Chondrocyte (in vitro differentiated cells): ENCODE measurements at places on chromosomes 5 and 9. TPM values are rescaled to one million over a fixed set of nuclear protein-coding genes. Genes with fewer than 3 reads are reported as not detected.

GRCh38 chr5:171945066-171945465 is 61.4 kb downstream of the FBXW11 start:
- no peak for DNase-seq

DNA sequence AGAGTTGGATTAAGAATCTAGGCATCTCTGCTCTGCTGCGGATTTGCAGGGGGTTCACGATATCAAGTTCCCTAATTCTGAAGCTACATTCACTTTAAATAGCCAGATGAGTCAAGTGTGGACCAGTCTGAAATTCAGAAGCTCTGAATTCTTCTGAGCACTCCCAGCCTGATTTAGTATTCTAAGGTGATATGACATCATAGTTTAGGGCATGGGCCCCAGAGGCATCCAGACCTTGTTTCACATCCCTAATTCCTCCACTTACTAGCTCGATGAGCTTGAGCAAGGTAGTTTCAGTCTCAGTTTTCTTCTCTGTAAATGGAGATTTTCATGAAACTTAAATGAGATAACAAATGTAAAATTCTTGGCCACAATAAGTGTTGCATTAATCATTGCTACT is 65.2 kb downstream of the TMEM167A start:
- DNase-seq = no peak

The WDR38 gene
- total RNA-seq = not detected in 3 replicates

DNA sequence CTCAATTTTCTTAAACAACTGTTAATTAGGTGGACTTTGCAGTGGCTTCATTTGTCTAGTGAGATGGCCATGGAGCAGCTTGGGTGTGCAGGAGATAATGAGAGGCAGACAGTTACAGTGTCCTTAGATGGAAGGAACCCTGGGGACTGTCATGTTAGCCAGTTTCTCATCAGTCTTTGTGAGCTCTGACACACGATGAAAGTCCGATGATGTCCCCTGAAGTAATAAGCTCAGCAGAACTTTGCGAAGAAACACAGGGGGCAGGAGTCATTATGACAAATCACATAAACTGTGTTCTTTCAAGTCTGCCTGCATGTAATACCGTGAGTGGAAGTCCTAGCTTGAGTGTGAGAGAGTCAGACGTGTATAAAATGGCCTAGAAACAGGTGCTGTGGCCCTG is 201.8 kb downstream of the DRD1 start:
- no peak for DNase-seq

The OBP2B gene
- total RNA-seq = not detected in 3 replicates

GRCh38 chr9:112169368-112169767 is 5.7 kb downstream of the SUSD1 start:
- DNase-seq = no peak

The IL31RA gene
- total RNA-seq = 1.5 to 3.9 TPM (median 1.9 TPM) in 3 replicates

GRCh38 chr5:144323181-144323580 is 152.5 kb downstream of the KCTD16 start:
- no peak for DNase-seq

DNA sequence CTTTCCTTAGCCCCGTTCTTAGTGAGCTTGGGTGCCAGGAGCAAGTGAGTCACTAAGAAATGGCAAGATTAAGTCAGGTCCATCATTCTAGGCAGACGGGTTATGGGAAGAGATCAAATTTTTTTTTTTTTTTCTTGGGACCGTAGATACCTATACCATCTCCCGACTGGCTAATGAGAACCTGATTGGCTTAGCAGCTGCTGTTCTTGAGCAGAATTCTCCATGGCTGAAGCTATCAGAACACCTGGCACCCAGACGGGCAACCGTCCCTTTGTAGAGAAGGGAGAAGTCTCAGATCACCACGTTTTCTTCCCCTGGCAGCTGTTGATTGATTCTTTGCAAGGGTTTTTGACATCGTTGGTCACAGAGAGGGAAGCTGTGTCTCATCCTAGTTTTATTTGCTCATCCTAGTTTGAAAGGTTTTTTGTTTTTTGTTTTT is 78.6 kb downstream of the AOPEP start:
- no peak for DNase-seq

GRCh38 chr5:141369994-141370848 is at the start of gene PCDHGB3:
Gene PCDHGB3 (plus strand): TSS chr5:141370242. CDS start chr5:141370395, 153 bp downstream.
- no peak for DNase-seq

The LVRN gene
- 0.19 to 0.62 TPM (median 0.46 TPM) in 3 replicates for total RNA-seq

The NEUROG1 gene
- total RNA-seq = not detected in 3 replicates

GRCh38 chr9:35749515-35750255 is 598 bp downstream of the RGP1 start:
- no peak for DNase-seq

- DNase-seq = no peak
Measured at GRCh38 chr5:43192558-43193180, 644 bp downstream of the NIM1K start.

DNA sequence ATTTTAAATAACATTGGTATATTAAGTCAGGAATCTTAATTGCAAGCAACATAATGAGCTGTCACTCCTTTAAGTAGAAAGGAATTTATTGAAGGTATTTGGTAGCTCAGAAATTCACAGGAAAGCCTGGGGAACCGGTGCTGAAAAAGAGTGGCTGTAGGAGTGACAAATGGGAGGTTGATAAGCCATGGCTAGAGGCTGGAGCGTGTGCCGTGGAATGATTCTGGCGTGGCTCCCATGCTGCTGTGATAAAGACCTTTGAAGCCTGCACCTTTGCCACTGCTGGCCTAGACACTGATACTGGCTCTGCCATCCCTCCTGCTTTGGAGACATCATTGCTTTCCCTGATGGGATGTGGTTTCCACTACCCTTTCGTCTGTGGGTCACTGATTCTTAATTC is 65.7 kb upstream of the ATG10 start:
- DNase-seq = no peak

- DNase-seq = no peak
Measured at GRCh38 chr9:131980267-131981016, 99.2 kb downstream of the MED27 start.

- no peak for DNase-seq
Measured at GRCh38 chr5:83281176-83281575, 190.4 kb upstream of the VCAN start.

DNA sequence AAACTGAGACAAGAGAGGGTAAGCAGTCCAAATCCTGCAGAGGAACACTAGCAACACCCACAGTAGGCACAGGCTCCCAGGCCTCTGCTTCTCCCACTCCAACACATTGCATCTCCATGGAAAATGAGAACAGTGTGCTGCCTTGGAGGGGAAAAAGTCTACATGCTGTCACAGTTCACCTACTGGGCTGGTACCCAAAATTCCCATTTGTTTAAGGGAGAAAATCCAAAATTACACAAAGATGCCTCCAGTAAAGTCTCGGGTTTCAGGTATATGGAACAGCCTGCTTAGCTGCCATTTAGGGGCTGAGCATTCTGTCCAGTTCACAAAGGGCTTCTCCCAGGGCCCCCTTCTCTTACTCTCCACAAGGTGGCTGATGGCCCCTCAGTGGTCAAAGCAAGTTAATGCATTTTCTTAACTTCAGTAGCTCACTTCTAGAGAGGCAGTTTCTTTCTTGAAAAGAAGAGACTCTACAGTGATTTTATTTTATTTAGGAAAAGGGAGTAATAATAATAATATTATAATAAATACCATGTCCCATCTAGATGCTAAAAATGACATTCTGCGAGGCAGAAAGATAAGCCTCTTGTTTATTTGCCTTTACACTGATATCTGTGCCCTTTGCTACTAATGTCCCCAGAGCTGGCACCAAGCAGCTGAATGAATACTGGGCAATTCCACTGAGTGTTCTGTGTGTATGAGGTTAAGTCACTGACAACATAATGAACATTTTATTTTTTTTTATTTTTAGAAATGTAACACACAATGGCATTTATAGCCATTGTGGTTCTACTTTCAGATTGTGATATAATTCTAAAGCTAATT is 89.4 kb downstream of the RGS7BP start:
- no peak for DNase-seq

DNA sequence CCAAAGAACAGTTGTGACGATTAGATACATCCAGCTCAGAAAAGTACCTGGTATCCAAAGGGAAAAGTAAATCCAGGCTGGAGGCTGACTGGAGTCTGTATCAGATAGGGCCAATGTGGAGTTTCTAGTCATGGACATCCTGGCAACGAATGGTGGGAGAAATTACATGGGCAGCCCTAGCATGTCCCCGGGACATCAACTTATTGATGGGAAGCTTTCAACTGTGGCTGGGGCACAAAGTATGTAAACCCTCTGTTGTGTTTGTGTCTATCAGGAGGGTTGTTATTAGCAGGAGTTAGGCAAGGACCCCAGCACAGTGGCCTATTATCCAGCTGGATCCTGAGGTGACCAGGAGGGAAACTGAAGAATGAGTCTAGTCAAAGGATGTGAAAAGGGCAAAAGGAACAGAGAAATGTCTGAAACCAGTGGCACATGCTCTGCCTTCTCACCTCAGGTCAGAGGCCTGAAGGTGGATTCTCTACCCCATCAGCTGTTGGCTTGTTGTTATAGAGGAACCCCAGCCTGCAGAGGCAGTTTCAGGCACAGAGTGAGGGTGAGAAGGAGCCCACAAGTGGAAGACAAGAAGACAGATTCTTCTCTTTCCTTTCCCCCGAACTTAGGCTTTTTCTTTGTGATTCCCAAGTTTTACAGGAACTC is 19.9 kb downstream of the IFNW1 start:
- DNase-seq = no peak

The CNTNAP3 gene
- total RNA-seq = 10.4 to 22.3 TPM (median 20.0 TPM) in 3 replicates

The RAD17 gene
- 22.4 to 25.7 TPM (median 25.3 TPM) in 3 replicates for total RNA-seq

The TNFSF8 gene
- total RNA-seq = not detected in 3 replicates

DNA sequence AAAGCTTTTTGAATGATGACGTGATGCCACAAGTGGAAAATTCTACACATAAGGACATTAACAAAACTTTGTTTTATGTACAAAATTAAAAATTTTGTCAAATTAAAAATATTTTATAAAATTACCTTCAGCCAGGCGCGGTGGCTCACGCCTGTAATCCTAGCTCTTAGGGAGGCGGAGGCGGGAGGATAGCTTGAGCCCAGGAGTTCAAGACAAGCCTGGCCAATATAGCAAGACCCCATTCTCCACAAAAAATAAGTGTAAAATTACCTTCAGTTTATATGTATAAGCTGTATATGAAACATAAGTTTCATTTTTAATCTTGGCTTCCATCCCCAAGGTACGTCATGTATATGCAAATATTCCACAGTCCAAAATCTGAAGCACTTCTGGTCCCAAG is 40.9 kb downstream of the CDK7 start:
- no peak for DNase-seq

The SLC6A18 gene
- total RNA-seq = not detected in 3 replicates

The C1QTNF3 gene
- 1.5 to 2.6 TPM (median 2.1 TPM) in 3 replicates for total RNA-seq

GRCh38 chr5:159290741-159291140 is 27.7 kb downstream of the UBLCP1 start:
- no peak for DNase-seq

The F12 gene
- total RNA-seq = 0.99 to 2.1 TPM (median 1.8 TPM) in 3 replicates

The NIM1K gene
- 0.41 to 0.67 TPM (median 0.44 TPM) in 3 replicates for total RNA-seq

DNA sequence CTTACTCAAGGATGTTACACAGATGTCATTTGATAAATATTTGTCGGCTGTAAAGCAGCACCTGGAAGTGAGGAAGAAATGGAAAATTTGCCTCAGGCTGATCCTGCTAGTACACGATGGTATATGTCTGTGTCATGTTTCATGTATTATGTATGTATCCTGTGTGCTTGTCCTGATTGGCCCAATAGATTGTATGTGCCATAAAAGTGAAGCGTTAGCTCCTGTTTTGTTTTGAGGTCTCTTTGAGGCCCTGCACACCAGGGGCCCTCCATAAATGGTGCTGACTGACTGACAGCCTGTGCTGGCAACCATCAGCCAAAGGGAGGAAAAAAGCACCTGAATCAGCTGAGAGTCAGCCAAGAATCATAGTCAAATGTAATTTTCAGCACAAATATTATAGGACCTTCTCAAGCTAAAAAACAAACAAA is 11.8 kb upstream of the LNPEP start:
- no peak for DNase-seq

DNA sequence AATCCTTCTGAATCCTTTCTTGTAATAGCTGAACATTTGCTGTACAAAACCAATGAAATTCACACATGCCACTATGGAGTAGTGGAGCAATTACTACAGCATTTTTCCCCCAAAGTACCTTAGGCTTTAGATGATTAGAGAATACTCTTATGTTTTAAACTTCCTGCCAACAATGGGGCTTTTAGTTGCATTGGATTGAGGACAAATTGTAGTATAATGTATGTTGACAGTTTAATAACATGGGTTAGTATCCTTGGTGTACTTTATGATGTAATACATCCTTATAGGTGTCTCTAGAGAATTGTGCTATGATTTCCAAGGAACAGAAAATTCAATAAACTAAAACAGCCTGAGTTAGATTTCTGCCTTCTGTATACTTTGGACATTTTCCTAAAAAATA is 422.7 kb upstream of the GRAMD2B start:
- DNase-seq = no peak

DNA sequence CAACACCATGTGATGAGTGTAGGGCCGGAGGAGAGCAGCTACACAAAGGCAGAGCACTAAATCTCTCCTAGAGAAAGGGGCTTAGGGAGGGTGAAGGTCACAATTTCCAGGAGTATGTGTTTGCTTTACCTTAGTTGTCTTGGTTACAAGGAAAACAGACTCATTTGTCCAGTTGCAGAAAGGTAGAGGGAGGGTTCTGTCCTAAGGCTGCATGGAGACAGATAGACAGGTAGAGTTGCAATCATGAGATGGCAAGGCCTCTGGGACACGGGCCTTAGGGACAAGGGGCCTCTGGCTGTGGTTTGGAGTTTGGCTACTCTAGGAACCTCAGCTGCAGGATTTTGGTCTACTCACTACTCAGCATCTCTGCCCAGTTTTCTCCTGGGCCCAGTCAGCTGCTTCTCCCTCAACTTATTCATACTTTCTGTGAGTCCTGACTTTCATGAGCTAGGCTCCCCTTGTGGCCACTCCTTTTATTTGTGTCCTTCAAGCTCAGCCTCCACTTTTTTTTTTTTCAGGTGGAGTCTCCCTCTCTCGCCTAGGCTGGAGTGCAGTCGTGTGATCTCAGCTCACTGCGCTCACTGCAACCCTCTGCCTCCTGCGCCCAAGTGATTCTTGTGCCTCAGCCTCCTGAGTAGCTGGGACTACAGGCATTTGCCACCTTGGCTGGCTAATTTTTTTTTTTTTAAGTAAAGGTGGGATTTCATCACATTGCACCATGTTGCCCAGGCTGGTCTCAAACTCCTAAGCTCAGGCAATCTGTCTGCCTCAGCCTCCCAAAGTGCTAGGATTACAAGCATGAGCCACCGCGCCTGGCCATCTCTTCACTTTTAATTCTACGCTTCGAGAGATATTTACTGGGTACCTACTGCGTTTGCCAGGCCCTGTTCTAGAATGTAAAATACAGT is 76.6 kb downstream of the PTPDC1 start:
- no peak for DNase-seq
